ENCODE measurements at places on chromosomes 5 and 9. TPM values are rescaled to one million over a fixed set of nuclear protein-coding genes. Genes with fewer than 3 reads are reported as not detected.

DNA sequence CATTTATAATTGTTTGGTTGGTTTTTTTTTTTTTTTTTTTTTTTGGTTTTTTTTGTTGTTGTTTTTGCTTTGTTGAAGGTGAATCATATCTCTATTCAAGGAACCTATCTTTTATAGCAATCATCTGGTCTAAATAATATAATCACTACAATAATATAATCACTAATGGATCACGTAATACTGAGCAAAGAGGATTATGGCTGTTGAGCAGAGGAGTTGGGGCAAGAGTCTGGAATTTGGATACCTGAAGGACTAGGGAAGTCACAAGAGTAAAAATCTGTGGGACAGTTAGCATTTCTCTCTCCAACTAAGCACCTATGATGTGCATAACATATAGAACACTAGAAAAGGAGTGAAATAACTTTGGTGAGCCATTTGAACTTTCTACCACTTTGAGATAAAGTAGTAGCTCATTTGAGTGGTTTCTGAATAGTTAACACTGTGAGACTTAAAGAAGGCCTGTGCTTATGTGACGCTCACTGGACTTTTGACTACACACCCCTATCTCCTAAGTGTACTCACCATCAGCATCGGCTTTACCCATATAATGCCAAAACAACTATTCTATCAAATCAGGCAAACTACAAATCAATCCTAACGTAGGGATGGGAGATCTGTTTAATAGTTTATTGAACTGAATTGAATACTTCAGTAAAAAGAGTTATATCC, 564.9 kb upstream of the TUSC1 start:
- DNase-seq: no peak

Gene DOCK8
- not detected for total RNA-seq

DNA sequence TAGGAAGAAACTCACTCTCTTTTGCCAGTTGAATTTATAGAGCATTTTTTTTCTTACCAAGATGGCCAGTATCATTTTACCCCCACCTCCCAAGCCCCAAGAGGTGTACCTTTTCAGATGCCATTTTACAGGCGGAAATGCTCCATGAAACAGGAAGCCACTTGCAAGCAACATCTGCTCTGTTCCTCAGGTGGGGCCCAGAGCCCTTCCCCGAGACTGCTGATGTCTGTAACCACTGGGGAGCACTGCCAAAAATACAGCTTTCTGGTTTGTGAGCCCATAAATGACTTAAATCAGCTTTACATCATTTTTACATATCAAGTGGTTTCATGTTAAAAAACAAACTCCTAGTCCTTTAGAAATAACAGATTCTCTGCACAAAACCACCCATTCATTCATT, 42.9 kb upstream of the GARNL3 start:
- no peak for DNase-seq

DNA sequence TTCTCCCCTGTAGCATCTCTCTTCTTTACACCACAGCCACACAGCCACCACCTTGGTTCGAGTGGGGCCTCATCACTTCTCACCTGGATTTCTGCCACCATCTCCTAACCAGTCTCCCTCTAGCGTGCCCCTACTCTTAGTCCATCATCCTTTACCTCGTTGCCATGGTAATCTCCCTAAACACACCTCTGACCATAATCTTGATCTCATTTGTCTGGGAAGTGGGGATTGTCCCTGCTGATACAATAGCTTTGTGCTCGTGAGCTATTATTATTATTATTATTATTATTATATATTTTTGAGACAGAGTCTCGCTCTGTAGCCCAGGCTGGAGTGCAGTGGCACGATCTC, 76.5 kb upstream of the HSPA9 start:
- no peak for DNase-seq

DNA sequence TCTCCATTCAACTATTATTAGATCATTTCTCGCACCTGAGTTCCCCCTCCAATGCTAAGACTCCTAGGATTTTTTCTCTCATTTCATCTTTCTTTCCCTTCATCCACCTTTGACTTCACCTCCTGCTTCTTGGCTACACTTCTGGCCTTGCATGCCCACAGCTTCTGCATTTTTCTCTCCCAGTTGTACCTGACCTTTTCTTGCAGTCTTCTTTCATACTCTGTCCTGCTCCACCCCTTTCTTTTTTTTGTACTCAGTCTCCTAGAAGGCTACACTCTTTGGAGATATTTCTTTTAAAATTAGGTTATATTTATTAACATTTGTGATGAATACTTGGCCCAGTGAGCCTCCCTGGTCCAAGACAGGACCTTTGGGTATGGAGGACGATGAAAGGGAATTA, 190.4 kb downstream of the DEPDC1B start:
- DNase-seq: no peak

Gene HNRNPA0
- 6.6 TPM for total RNA-seq

Gene SPIN1
- 63.5 TPM for total RNA-seq

DNA sequence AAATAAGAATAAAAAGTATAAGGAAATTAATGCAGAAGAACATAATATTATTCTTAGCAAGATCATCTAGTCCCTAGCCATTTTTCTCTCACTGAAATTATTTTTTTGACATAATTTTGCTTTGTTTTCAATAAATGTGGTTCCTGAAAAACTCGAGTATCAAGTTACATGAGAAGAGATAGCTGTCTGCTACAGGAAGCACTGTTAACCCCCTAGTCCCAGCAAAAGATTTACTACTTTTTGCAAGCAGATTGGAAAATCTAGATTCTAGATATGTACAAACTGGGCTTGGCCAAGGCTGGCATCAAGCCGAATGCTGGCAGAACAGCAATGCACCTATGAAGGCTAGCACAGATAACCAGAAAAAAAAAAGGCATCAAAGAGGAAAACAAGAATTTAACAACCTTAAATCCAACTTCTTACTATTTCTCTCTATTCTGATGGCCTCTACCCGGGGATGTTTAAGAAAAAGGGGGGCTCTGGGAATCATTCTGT, 21.9 kb upstream of the ISCA1 start:
- no peak for DNase-seq

GRCh38 chr5:24183981-24184380, 460.8 kb downstream of the CDH10 start:
- no peak for DNase-seq

Gene RLN2
- 0.29 TPM for total RNA-seq

DNA sequence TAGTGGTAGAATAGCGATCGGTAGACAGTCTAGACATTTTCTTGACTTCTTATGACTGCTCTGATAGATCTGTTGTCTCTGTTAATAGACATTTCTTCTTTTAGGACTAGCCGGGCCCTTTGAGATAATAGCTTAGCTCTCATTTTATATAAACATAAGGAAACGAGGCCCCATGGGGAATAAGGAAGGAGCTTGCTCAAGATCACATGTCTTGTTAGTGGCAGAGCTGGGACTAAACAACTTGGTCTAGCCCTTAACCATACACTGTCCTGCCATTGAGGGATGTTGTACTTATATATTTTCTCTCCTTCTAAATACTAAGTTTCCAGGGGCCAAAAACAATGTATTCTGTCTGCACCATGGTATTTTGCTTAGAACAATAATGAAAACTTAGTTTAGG, 140.0 kb downstream of the GCNT1 start:
- DNase-seq: no peak

Gene FIBCD1
- total RNA-seq: 15.6 TPM

Gene GFRA3
- total RNA-seq: not detected

DNA sequence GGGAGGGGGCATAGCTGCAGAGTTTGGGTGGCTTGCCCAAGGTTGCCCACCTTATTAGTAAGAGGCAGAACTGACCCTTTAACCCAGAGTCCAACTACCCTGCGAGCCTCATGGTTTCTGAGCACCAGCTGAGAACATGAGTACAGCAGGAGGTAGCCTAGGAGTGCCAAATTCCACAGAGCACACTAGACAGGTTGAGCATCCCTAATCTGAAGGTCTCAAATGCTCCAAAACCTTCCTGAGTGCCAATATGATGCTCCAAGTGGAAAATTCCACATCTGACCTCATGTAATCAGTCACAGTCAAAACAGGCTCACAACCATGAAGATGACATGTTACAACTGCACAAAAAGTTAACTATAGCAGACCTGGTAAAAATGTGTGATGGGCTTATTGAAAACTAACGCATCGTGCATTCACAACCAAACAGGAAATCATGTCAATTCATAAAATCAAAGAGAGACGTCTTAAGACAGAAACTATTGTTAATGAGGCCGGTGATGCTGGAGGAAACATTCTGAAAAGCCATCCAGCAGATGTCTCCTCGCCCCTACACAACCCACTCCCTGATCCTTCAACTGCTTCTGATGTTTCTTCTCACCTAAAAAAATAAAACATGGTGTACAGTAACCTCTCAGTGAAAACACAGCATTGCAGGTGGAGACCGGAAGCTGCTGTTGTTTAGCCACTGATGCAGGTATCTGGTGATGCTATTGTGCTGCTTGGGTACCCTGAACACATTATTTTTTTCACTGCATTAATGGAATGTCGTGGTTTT, 25.0 kb downstream of the PTCH1 start:
- no peak for DNase-seq

GRCh38 chr5:148663509-148663908, 9.2 kb upstream of the HTR4 start:
- DNase-seq: no peak

DNA sequence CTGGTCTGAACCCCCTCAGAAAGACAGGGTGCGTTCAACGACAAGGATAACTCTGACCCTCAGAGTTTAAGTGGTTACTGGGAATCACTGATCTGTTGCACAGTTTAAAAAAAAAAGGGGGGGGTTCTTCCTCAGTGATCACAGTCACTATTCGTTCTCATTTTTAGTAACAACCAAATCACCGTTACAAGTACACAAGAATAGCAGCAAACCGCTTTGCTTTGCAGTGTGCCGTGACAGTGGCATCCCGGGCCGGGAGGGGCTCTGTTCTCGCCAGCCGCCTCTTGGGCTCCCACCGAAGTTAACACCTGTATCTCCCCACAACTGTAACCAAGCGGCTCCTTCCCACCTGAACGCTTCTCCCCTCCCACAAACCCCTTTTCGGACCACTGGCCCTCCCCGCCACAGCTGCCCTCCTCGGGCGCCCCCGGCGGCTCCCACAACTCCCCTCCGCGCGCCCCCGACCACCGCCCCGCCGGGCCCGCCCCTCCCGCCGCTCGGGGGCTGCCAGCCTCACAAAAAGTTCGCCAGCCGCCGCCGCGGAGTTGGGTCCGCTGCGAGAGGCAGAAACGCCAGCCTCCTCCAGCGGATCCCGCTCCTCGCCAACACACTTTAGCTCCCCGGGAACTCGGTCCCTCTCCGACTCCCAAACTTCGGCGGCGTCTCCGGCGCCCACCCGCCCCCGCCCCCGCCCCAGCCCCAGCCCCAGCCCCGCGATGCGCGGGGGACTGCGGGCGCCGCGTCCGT, 1.2 kb downstream of the SSBP2 start:
- DNase-seq: no peak

- DNase-seq: peak; percentile 77
Measured at GRCh38 chr9:124011460-124012301, at the start of gene LHX2. Gene LHX2 (plus strand): TSS chr9:124011768. CDS start chr9:124012349, 581 bp downstream.

Gene INSL4
- total RNA-seq: not detected

DNA sequence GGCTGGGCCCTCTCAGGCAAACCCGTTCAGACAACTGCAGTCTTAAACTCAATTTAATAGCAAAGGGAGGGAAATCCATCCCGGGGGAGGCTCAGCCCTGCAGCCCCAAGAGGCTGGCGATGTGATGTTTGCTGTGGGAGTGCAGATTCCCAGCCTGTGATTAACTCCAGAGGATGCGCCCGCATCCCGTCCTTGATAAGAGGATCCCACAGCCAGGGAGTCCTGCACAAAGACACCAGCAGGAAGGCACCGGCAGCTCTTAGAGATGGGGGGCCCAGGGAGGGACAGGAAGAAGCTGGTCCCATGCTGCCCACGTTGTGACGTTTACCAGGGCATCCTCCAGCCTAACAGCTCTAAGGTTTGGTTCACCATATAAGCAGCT, 64.7 kb downstream of the MRPL36 start:
- no peak for DNase-seq

DNA sequence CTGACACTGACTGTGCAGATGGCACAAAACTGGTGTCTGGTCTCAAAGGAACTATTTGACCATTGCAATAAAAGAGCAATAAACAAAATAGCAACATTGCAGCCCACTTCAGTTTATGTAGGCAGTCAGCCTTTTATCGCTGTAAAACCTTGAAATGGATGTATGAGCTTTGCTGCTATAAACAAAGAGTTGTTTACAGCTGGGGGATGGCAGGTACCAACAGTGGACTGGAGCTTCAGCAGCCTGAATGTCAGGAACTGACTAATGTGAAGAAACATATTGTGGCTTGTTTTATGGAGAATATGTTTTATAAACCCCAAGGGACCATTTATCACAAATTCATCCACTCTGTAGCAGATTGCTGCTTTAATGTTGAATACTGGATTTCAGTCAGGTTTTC, 78.0 kb downstream of the PTPRD start:
- no peak for DNase-seq

Gene PCDHA5
- total RNA-seq: not detected

GRCh38 chr9:84950879-84951811, 281.6 kb downstream of the NTRK2 start:
- no peak for DNase-seq

Gene FOXD4L3
- total RNA-seq: not detected

DNA sequence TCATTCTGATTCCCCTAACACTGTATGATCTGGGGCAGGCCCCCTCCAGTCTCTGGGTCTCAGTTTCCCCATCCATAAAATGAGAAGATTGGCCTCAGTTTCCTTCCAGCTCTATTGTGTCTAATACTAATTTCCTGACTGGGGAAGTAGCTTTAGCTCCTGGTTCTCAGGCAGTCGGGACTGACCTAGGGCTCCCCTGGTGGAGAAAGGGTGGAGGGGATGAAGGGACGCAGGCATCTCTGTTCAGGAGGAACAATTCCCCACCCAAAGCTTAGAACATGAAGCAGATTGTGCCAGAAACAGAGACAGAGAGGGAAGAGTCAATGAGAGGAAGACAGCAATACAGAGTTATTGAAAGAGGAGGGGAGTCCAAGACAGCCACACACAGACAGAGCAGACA, 14.2 kb upstream of the PTGS1 start:
- no peak for DNase-seq

DNA sequence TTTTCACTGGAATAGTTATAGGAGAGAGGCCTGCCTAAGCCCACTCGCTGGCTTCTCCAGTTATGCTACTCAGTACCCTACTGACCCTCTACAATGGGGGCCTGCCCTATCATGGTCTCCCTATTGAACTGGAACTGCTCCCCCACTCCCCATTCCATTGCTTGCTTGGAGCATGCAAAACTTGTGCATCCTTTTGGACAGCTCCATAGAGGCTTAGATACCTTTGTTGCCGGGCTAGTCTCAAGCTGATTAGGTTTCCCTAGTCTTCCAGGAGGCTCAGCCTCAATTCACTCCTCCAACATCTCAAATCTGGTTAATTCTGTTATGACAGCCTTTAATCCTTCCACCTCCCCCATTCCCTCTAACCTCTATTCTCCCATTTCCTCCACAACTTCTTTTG, 39.9 kb downstream of the KIF24 start:
- no peak for DNase-seq

GRCh38 chr9:124214116-124214515, 43.6 kb upstream of the NEK6 start:
- DNase-seq: no peak

GRCh38 chr5:86232246-86232645, 385.5 kb upstream of the COX7C start:
- no peak for DNase-seq

GRCh38 chr9:77864211-77864889, 167.3 kb downstream of the GNAQ start:
- DNase-seq: peak; percentile 23

Gene AIF1L
- total RNA-seq: 0.72 TPM

- DNase-seq: no peak
Measured at GRCh38 chr5:108321341-108321740, 60.6 kb downstream of the FBXL17 start.

Gene MAMDC4
- 0.39 TPM for total RNA-seq

Data from RPMI7951 (cell line).